ENCODE measurements at places on chromosomes 7 and 10. TPM values are rescaled to one million over a fixed set of nuclear protein-coding genes. Genes with fewer than 3 reads are reported as not detected.

The HSPA12A gene
- total RNA-seq = 15.7 TPM

The STOX1 gene
- total RNA-seq = 0.12 TPM

The PON1 gene
- not detected for total RNA-seq

The ACHE gene
- not detected for total RNA-seq

The PKD2L1 gene
- not detected for total RNA-seq

The SLC18A3 gene
- under 0.01 TPM for total RNA-seq

The RAB19 gene
- not detected for total RNA-seq

The NFE2L3 gene
- 0.12 TPM for total RNA-seq

The MOGAT3 gene
- not detected for total RNA-seq

The INSYN2A gene
- 0.15 TPM for total RNA-seq

The LDB1 gene
- 61.7 TPM for total RNA-seq

The PRXL2A gene
- total RNA-seq = 1.4 TPM

The EN2 gene
- total RNA-seq = under 0.01 TPM

The NHLRC2 gene
- total RNA-seq = 6.9 TPM

The UPK3B gene
- total RNA-seq = not detected

The ACSM6 gene
- total RNA-seq = not detected

The PRF1 gene
- total RNA-seq = not detected

The NPFFR1 gene
- not detected for total RNA-seq

The PDZD7 gene
- total RNA-seq = 2.0 TPM

The JAKMIP3 gene
- total RNA-seq = 0.08 TPM

The FAM20C gene
- 58.4 TPM for total RNA-seq

The GIMAP7 gene
- 0.12 TPM for total RNA-seq

The ZNF365 gene
- total RNA-seq = 0.70 TPM

The OR2A42 gene
- total RNA-seq = not detected

The SLC16A9 gene
- 0.23 TPM for total RNA-seq

The CALML5 gene
- not detected for total RNA-seq

The FGFR2 gene
- total RNA-seq = not detected

The SNX10 gene
- total RNA-seq = not detected

The CCDC71L gene
- 12.1 TPM for total RNA-seq

The DOCK1 gene
- 100 TPM for total RNA-seq

The ZPBP gene
- total RNA-seq = not detected

The CASP7 gene
- 27.1 TPM for total RNA-seq

The CLDN4 gene
- total RNA-seq = 0.23 TPM

The MACC1 gene
- 0.12 TPM for total RNA-seq

The GNGT1 gene
- not detected for total RNA-seq

The PRSS2 gene
- not detected for total RNA-seq

The NPS gene
- total RNA-seq = not detected
